Gastroesophageal sphincter (tissue), 4 donors: ENCODE measurements at places on chromosomes 6 and 20. TPM values are rescaled to one million over a fixed set of nuclear protein-coding genes. Genes with fewer than 3 reads are reported as not detected.
A peak's percentile ranks its signal among the peaks of the same experiment; 100 is the strongest.

GRCh38 chr6:1679688-1680068 is 70.0 kb downstream of the FOXC1 start:
- no peaks in the 10 kb centered on the region for H3K27me3 ChIP-seq
- ATAC-seq: no peak
- no peaks in the 10 kb centered on the region for H3K4me1 ChIP-seq
- no peak overlapping the region for H3K4me3 ChIP-seq
- H3K27ac ChIP-seq: no peak overlapping the region

- ATAC-seq: no peak
- H3K27ac ChIP-seq: no peak overlapping the region
- H3K36me3 ChIP-seq: no peaks in the 10 kb centered on the region
- H3K4me1 ChIP-seq: peaks cover 7% of the 10 kb centered on the region
These were observed 135.5 kb downstream of the ISM1 start for GRCh38 chr20:13356591-13356990.

DNA sequence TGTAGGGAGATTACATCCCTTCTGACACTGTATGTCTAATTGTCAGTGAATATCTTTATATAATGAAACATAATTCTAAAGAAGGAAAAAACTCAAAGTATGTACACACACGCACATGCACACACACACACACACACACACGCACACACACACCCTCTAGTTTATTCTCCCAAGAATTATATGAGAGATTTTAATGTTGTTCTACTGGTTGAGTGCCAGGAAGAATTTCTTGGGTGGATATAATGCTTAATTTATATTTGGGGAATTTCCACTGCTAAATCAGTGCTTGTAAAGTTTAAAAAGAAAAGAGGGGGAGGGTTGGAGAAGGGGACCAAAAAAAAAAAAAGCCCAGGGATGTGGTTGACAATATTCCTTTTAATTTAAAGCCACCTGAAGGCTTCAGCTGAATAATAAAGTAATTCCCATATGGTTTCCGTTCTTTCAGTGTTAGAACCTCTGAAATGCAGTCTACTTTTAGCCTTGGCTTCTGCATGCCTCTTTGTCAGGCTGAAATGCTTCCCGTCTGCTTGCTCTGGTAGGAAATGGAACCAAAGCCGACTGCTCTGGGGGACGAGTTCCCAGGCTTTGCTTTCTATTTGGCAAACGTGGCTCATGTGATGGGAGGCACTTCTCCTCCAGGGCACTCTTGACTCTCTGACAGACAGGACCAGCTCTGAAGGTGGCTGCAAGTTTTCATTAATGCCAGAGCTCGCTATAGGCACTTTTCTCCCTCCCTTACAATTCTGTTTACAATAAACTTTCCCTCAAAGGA is 225.4 kb downstream of the PRL start:
- peak; percentile 57 for ATAC-seq
- H3K4me1 ChIP-seq: peaks cover 5% of the 10 kb centered on the region
- H3K36me3 ChIP-seq: no peaks in the 10 kb centered on the region
- H3K27me3 ChIP-seq: no peaks in the 10 kb centered on the region
- peak overlapping the region; percentile 32 for H3K4me3 ChIP-seq

GRCh38 chr6:138965971-138966370 is 22.1 kb downstream of the REPS1 start:
- H3K4me1 ChIP-seq: peaks cover 9% of the 10 kb centered on the region
- H3K36me3 ChIP-seq: no peaks in the 10 kb centered on the region
- ATAC-seq: no peak

GRCh38 chr6:89198235-89198634 is 18.9 kb downstream of the GABRR1 start:
- no peaks in the 10 kb centered on the region for H3K36me3 ChIP-seq
- H3K4me3 ChIP-seq: no peak overlapping the region
- H3K27ac ChIP-seq: no peak overlapping the region
- no peak for ATAC-seq

DNA sequence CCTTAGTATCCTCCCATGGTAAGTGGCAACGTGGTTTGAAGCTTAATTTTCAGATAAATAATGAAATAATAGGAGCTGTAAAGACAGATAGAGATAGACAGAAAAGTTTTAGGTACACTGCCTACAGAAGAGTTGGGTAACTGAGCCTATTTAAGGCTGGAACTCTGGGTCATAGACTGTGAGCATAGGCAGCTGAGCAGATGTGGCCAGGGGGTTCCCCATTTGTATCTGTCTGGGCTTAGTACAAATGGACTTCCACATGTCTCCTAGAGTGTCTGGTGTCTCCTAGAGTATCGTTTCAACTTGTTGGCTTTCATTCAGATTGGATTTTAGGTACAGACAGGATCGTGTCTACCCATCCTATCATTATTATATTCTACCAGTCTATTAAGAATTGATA is 649.8 kb downstream of the DHX35 start:
- no peaks in the 10 kb centered on the region for H3K27me3 ChIP-seq
- no peaks in the 10 kb centered on the region for H3K36me3 ChIP-seq
- no peak overlapping the region for H3K27ac ChIP-seq
- no peaks in the 10 kb centered on the region for H3K4me1 ChIP-seq
- no peak for ATAC-seq
- no peak overlapping the region for H3K4me3 ChIP-seq

GRCh38 chr20:54292185-54292584 is 84.3 kb downstream of the PFDN4 start:
- H3K4me3 ChIP-seq: no peak overlapping the region
- ATAC-seq: no peak
- H3K36me3 ChIP-seq: no peaks in the 10 kb centered on the region
- H3K4me1 ChIP-seq: no peaks in the 10 kb centered on the region

DNA sequence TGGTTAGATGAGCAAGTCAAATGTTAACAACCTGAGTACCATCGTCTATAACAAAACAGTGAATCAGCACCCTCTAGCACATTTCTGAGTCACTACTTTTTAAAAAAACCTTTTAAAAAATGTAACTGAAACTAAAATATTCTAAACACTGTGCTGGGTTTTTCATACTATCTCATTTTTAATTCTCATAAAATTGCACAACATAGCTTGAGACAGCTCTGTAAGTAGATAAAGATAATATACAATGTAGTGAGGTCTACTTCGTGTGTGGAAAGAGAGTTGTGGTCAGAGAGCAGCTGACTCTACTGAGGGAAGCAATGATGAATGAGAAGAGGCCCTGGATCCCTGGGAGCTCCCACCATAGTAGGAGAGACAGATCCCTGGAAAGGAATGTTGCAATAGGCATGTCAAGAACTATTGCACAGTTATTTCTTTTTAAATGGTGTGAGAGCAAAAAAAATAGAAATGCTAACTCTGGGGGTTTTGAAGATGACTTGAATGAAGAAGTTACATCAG is 13.6 kb upstream of the CALHM6 start:
- ATAC-seq: peak; percentile 73
- H3K27me3 ChIP-seq: no peaks in the 10 kb centered on the region
- H3K4me1 ChIP-seq: no peaks in the 10 kb centered on the region
- H3K27ac ChIP-seq: peak overlapping the region; percentile 23
- H3K4me3 ChIP-seq: no peak overlapping the region
- H3K36me3 ChIP-seq: no peaks in the 10 kb centered on the region

DNA sequence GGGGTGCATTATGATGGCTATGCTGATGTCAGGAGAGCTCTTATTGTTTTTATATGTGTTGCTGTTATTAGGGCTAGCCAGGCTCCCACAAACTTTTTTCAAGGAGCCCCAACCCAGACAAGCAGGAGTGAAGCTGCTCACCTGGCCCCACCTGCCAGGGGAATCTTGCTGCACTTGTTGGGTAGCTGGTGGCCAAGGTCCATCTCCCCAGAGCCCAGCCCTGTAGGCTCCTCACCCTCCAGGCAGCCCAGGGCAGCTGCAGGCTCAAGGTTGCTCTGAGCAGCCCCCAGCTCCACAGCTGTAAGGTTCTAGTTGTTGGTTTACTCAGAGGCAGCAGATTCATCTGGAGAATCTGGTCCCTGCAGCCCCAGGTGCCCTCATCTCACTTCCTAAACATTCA is 46.8 kb upstream of the SIRPA start:
- peaks cover 7% of the 10 kb centered on the region for H3K4me1 ChIP-seq
- H3K27ac ChIP-seq: no peak overlapping the region
- no peak for ATAC-seq
- no peak overlapping the region for H3K4me3 ChIP-seq
- H3K36me3 ChIP-seq: no peaks in the 10 kb centered on the region

Gene RIPPLY2
- not detected for total RNA-seq

Gene POM121L2
- not detected for total RNA-seq

Gene FHL5
- 11.8 TPM for total RNA-seq

Gene GRIK2
- 2.2 TPM for total RNA-seq
